Small intestine (tissue), 16 donors: ENCODE measurements at places on chromosomes 12 and 14. TPM values are rescaled to one million over a fixed set of nuclear protein-coding genes. Genes with fewer than 3 reads are reported as not detected.

GRCh38 chr12:1188016-1188415, 197.0 kb downstream of the ERC1 start:
- no peak for DNase-seq

POTEG gene
- not detected for polyA plus RNA-seq

GRCh38 chr12:2183556-2184541, 131.1 kb downstream of the CACNA1C start:
- peak; percentile 25 for DNase-seq

PABPN1 gene
- 119 TPM for polyA plus RNA-seq

LRTM2 gene
- polyA plus RNA-seq = 0.03 TPM

DNA sequence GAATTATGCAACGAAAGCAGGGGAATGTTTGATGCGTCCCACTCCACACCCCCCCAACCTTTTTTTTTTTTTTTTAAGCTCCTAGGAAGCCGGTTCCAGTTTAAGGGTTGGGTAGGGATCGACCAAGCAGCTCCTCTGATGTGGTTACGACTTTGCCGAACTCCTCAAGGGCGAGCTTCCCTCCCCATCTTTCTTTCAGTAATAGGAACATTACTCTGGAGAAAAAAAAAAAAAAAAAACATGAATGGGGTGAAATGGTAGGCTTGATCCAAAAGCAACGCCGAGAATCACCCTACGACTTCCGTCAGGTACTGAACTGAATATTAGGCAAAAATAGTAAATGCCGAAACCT, 9.6 kb downstream of the BMP4 start:
- no peak for DNase-seq

DNA sequence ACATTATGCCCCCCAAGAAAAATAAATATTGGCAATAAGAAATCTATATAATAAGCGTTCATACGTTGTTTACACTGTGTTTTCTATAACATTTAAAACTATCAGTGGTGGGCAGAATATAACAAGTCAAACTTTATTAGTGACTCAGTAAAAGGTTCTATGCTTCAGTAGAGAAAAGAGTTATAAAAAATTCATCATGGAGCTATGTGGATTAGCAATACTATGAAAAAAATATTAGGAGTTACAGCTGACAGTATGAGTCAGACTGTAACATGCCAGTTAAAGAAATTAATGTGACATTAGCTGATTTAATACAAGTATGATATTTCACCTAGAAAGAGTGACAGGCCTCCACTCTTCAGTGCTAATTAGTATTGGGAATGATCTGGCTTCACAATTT, 125.1 kb upstream of the GARIN6 start:
- no peak for DNase-seq

GRCh38 chr12:46158501-46158900, 110.3 kb downstream of the SLC38A1 start:
- no peak for DNase-seq

DNA sequence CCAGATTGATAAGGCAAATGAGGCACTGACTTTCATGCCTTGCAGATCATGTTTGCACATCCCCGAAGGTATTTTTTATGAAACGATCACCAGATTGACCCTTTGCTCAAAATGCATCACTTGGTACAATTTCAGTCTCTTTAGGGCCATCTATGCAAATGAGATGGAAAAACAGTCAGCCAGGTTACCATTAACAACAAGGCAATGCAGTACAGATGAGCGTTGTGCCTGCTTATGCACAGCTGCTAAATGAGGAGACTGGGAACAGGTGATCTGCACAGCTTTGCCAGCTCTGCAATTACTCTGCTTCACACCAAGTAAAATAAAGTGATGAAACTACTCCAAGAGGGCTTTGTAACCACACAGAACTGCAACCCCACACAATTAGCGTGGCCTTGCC, 26.1 kb upstream of the PLEKHG7 start:
- DNase-seq = no peak

DNA sequence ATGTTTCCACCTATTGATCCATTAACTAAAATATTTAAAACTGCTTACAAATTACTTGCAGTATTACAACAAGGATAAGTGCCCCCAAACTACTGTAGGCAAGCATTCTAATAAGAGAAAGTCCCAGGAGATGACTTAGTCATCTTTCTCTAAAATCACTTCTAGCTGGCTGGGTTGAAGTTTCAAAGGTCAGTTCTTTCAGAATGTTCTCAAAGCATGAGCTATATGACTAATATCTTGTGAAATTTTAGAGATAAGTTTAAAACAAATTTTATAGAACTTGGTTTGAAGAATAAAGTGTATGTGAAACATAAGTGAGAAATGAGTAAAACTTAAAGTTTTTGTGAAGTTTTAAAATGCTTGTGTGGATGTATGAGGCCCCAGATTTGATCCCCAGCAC, 24.3 kb upstream of the OR6J1 start:
- peak; percentile 60 for DNase-seq
